Motor neuron (in vitro differentiated cells): ENCODE measurements at places on chromosomes 1 and 21.

DNA sequence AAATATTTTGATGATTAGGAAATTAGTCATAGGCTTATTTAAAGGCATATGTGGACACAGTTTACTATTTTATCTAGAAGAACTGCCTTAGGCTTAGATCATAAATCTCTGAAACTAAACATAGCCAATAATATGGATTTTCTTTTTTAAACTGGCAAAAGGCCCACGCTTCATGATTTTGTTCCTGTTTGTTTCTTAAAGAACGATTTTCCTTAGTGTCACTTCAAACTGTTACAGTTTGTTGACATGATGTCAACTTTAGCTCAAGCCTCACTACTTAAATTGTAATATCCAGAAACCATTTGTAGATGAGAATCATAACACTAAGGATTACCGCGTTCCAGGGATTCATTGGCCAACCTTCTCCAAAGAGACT lies 322.6 kb downstream of the HHIPL2 start:
- ATAC-seq = no peak

DNA sequence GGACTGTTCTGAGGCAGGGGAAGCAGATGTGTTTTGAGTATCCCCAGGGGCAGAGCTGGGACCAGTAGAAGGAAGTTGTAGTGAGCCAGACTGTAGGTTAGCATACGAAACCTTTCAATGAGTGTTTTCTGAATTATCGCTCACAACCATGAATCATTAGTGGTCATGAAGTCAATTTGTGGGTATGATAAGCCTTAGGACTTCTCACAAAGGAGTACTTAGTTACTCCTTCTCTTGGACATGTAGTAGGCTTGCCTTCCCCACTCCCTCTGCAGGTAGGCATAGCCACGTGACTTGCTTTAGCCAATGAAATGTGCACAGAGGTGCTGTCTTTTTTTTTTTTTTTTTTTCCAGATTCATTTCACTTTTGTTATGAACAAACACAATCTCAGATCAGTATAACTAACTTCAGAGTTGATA lies 23.9 kb upstream of the FAAH start:
- ATAC-seq = no peak

DNA sequence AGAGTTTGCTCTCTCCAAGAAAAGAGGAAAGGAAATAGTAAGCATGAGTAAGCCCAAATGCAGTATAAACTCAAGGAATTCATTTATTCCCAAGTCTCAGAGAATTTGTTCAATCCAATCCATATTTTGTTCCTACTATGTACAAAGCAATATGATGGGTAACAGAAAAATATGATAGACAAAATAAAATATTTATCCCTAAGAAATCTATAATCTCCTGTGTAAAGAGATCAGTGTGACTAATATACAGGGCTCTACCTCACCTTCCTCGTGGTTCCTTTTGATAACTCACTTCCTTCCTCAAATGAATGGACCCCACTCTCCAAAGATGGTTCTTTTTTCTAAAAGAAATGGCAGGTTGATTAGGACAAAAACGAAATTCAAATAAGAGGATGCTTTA lies 7.6 kb downstream of the CLSPN start:
- no peak for ATAC-seq

GRCh38 chr1:87170931-87171598 lies 157.6 kb upstream of the LMO4 start:
- no peak for ATAC-seq

- no peak for ATAC-seq
Measured at GRCh38 chr21:38880577-38880966, 74.8 kb downstream of the ETS2 start.

DNA sequence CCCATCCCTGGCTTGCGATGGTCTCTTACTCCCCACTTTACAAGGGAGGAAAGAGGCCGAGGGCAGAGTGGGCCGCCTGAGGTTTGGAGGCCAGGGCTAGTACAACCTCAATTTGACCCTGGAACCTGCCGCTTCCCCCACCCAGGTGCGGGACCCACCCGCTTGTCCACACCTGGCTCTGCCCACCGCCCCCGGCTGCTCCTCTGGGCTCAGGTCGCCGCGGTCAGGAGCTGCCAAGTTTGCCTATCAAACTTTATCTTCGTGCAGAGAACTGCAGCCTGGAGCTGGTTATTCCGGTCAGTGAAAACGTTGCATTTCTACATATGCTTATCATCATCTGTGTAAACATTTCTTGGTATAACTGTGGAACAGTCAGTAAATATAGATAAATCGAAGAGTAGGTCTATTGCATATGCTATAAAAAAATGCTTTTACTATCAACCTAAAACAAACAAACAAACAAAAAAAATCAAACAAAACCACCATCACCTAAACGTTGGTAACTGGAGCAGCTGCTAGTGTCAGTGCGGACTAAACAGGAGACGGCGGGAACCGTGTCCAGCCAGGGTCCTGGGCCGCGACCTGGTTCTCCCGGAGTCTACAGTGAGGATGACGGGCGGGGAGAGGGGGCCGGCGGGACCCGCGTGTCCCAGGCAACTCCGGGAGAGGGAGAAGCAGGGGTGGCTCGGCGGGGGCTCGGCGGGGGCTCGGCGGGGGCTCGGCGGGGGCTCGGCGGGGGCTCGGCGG lies 906 bp upstream of the ADARB1 start:
- ATAC-seq = peak; percentile 55

GRCh38 chr1:11352816-11353799 lies 80.1 kb downstream of the UBIAD1 start:
- ATAC-seq = no peak

DNA sequence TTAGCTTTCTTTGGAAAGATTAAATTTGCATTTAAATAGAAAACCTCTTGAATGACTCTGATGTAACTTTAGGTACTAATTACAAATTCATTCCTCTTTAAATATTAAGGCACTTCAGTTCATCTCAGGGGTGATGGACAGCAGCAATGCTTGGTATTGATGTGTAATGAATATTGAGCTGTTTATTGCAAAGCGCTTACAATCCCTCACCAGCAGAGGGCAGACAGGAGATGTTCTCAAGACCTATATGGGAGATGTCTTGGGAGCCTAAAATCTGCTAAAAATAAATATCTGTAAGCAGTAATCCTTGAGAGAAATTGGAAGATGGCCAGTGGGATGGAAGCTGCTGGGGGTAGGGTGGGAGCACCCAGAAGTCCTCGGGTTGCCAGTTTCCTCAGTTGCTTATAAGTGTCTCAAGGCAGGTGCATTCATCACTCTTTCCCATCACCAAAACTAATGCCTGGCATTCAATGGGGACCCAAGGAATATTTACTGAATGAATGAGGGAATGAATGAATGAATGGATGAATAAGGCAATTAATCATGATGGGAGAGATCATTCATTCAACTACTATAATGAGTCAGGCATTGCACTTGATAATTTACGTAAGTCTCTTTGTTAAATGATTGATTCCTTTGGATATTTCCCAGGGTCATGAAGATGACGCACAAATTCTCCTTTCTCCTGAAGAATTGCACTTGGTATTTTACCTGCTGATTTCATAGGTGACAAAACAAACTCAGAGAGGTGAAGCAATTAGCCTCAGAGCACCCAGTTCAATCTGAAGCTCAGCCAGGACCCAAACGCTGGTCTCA lies 2.3 kb downstream of the KLHDC8A start:
- no peak for ATAC-seq

DNA sequence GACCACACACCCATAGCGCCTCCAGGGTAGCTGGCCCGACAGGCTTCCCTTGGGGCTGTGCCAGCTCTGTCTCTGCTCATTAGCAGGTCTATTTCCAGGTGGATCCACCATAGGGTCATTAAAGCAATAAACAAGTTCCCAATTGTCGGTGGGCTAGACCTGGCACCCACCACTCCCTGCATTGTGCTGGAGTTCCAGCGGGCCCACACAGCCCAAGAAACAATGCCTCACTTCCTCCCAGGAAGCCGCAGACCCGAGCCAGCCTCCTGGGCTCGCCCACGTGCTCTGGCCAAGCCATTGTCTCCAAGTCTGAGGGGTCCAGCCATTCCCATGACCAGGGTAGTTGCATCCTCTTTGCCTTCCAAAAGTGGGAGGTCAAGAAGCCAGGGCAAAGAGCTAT lies 27.5 kb upstream of the SOX13 start:
- no peak for ATAC-seq

DNA sequence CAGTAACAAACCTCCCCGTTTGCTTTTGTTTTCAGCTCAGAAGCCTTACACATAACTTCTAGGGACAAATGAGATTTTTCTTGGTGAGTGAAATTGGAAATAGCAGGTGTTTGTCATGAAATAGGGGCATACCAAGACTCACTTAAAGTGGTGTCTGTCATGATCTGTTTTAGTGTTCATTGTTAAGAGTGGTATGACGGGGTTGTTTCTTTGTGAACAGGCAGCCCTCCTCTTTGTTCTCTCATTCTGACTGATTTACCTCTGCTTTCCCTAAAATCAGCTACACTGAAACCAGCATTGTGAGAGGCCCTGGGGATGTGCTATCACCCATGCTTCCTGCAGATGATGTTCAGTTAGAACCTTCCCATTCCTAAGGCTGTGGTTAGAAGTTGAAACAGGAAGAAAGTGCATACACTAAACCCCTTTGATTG lies 2.5 kb upstream of the ERO1B start:
- ATAC-seq = no peak

DNA sequence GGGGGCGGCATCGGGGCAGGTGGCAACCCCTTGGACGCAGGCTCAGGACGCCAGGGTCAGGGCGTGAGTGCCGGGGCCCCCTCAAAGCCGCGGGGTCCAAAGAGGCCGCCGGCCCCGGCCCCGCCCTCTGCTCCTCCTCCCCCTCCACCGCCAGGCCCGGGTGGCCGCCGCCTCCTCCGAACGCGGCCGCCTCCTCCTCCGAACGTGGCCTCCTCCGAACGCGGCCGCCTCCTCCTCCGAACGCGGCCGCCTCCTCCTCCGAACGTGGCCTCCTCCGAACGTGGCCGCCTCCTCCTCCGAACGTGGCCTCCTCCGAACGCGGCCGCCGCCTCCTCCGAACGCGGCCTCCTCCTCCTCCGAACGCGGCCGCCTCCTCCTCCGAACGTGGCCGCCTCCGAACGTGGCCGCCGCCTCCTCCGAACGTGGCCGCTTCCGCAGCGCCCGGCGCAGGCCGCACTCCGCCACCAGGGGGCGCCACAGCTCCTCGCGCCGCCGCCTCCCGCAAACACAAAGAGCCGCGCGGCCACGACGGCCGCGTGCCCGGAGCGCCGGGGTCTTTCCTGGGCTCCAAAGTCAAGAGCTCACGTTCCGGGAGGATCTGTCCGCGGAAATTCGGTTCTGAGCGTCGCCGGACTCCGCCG lies 19.3 kb upstream of the SAMD11 start:
- peak; percentile 78 for ATAC-seq

- ATAC-seq = no peak
Measured at GRCh38 chr1:99131546-99131945, 126.9 kb upstream of the PLPPR5 start.

GRCh38 chr1:236861560-236862218 lies 66.6 kb downstream of the MTR start:
- no peak for ATAC-seq

DNA sequence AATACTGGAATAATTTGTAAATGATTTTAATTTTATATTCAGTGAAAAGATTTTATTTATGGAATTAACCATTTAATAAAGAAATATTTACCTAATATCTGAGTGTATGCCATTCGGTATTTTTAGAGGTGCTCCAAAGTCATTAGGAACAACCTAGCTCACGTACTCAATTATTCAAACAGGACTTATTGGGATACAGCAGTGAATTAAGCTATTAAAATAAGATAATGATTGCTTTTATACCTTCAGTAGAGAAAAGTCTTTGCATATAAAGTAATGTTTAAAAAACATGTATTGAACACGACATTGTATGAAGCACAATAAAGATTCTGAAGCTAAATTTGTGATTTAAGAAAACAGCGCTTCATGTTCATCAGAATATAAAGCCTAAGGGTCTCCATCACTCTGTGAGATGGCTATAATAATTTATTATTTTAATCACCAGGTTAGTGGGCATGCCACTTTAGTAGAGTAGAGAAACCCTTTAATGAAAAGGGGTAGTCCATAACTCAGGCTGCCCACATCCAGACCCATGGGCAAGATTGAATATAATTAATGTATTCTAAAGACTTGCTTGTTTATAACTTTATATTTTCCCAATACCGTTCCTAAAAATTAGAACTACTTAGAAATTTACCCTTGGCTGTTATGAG lies 3.2 kb downstream of the CCN1 start:
- ATAC-seq = no peak

GRCh38 chr1:197984289-197984688 lies 67.1 kb downstream of the LHX9 start:
- ATAC-seq = no peak

DNA sequence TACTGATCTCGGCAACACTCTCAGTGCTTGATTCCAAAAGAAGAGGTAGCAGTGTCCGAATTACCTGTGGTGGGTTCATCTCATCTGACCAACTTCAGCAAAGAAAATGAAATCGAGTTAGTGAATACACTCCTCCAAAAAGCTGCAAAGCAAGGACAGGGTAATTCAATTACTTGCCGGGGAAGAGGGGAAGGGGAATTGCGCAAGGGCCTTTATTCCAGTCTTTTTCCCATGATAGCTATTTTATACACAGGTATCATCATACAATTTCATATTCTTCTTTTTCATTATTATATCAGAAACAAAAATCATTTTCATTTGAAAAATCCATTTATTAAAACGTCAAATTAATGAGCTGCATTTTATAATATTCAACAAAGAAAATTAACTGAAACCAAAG lies 42.9 kb downstream of the UBR4 start:
- ATAC-seq = no peak

DNA sequence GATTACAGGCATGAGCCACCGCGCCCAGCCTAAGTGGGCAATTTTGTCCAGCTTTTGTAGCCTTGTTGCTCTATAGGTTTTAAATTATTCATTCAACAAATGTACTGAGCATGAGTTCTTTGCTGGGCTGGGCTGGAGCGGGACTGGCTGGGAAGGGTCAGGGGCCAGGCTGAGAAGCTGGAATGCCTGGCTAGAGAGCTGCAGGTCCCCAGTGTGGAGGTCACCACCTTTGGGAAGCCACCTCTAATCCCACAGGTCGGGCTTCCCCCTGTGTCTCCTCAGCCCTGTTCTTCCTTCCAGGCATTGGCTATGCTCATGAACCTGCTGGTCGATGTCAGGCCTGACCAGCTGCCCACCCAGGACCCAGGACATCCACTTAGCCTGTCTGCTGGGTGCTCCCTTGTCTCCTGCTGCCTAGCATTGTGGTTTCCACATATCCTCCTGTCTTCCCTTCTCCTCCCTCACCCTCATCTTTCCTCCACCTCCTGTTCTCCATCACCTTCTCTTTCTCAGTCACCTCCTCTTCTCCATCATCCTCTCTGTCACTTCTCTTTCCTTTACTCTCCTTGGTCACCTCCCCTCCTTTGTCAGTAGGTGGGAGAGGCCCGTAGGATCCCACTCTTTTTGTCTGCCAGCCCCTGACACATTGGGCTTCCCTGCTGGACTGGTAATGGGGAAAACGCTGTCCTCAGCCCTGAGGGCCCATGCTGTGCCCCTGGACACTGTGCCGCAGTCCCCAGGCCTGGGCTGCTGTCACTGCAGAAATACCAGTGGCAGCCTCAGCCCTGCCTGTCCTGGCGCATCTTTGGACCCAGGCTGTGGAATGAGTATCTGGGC lies 23.8 kb downstream of the SERINC2 start:
- peak; percentile 20 for ATAC-seq

- no peak for ATAC-seq
Measured at GRCh38 chr1:209021622-209022021, 561.9 kb upstream of the CAMK1G start.
